ENCODE measurements at places on chromosomes 7 and 10.
A peak's percentile ranks its signal among the peaks of the same experiment; 100 is the strongest.

- no peak for DNase-seq
Measured at GRCh38 chr7:19109000-19109946, 8.2 kb downstream of the TWIST1 start.

DNA sequence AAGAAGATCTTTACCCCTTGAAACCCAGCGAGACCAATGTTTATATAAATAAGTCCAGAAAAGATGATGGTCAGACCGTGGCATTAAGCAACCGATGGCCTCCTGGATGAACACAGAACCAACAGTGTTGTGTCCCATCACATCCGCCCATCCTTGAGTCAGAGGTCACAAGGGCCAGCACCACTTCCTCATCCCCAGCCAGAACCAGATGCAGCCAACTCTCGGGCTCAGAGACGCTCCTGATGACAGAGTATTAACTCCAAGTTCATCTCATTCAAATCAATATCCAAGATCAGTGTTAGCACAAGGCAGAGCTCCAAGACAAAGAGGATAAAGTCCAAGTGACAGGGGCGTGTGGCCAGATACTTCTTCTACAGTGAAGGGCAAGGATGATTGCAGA lies 63.5 kb downstream of the FAM53B start:
- no peak for DNase-seq

GRCh38 chr10:26067680-26068079 lies 133.7 kb downstream of the MYO3A start:
- no peak for DNase-seq

DNA sequence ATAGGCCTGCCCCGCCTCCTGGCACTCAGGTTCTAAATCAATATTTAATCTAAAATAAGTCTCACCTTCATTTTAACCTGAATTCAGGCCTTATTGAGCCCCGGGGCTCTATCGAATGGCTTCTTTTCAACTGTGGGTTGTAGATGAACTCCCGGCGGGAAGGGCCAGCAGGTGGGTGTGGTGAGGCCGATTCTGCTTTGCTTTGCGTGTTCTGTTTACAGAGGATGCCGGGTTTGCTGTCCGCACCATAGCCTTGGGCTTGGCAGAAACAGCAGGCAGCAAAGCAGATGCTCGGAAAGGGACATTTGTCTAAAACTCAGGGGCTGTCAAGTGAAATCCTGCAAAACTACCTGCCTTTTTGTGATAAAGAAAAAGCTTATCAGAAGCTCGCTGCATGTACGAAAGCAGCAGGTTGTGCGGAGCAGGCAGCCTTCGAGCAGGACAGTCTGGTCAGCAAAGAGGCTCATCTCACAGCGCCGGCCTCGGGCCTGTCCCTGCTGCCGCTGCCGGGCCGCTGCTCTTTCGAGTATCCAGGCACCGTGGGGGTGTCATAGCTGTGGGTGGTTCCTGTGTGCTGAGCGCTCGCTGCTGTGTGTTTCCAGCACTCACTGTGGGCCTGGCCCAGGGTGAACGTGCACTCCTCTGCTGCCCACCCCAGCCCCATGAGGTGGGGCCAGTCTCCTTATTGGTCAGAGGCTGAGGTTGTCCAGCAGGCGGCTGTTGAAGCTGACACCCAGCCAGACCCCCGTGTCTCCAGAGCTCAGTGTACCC lies 434.8 kb upstream of the FOXK1 start:
- no peak for DNase-seq

DNA sequence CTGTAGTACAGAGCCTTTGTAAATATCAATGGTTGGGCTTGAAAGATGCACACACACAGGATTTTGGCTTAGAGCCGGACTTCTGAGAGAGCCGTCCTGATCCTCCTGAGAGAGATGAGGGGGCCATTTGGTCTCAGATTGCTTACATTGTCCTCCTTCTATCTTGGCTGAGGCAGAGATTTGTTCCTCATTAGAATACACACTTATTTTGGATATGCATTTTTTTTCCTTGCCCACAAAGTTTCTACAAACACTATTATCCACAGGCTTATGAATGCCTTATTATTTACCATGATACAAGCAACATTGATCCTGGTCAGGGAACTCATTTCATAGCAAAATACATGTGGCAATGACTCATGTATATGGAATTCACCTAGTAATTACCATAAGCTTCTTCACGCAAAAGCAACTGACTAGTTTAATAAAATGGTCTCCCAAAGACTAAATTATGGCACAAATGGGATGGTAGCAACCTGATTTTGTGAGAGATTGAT lies 175.3 kb downstream of the MDFIC start:
- DNase-seq: no peak

DNA sequence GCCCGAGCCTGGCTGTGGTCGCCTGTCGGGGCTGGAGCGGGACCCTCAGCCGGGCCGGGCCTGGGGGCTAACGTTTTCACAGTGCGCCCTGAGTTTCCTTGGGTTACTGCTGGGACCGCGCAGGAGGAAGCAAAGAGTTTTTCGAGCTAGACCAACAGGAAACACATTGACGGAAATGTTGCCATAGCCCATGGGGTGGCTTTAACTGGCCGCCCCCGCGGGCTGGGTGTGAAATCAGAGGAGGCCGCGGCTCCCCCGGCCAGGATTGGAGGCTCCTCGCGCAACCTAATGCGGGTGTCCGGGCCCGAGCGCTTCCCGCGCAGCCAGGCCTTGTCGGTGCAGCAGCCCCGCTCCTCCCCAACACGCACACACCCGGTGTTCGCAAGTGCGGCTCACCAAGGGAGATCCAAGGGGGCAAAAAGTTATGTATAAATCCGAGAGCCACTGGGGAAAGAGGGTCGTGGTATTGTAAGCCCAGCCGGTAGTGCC lies 1.9 kb downstream of the HHEX start:
- peak; percentile 64 for DNase-seq

GRCh38 chr10:112525200-112525599 lies 78.2 kb downstream of the VTI1A start:
- DNase-seq: no peak

Measured in activated CD8-positive, alpha-beta T cell treated with anti-CD3 and anti-CD28 coated beads for 36 hours (primary cell).